Muscle of arm (tissue), 14 donors: ENCODE measurements at places on chromosomes 7 and 10.

DNA sequence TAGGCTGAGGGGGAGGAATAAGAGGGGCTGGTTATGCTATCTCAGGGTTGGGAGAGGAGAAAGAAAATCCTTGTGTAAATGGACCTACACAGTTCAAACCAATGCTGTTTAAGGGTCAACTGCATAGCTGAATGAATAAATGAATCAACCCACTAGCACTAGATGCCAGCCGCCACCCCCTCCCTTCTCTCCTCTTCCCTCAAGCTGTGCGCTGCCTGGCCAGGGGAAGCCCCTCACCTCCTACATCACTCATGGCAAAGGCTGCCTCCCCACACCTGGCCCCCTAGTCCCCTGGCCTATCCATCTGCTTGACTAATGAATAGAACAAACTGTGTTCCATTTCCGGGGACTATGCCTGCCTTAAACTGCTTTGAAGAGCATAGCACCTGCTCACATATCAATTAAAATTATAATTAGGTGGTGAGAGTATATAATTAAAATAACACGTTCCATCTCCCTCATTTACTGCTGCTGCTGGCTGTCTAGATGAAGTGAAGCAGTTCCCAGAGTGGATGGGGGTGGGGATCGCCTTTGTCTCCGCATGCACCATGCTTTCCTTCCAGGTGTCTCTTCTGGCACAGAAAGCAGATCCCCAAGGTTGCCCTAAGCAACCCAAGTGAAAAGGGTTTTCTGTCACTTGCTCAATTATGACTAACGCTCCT, 32.6 kb downstream of the GRID1 start:
- no peak for DNase-seq

DNA sequence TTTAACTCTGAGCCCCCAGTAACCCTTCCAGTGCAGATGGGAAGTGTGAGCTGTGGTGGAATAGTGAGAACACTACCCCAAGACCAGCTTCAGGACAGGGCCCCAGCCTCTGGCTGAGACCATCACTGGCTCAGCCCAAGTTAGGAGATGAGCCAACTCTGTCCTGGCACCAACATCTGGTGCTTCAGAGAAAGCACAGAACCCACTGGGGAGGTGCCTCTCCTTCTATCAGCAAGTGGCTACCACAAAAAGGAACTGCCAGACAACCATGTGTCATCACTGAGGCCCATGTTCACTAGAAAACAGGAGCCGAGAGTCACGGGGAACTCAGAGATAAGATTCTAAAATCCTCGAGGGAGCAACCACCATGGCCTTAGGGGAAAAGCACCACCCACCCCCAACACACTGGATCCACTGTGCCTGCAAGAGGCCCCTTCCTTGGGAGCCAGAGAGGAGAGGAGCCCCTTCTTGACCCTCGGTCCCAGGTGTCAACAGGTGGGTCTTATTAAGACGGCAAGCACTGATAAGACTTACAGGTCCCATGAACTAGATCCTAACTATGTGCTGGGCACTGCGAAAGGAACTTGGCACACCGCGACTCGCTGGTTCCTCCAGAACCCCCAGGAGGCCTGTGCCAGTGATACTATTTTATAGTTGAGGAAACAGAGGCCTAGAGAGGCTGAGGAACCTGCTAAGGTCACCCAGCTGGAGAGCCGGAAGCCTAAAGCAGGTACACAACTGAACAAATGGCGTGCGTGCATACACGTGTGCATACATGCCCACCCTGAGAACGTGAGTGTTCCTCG, 102.7 kb downstream of the FAM53B start:
- no peak for DNase-seq

- DNase-seq, result no peak
Observed at GRCh38 chr10:19169684-19170083, 121.1 kb downstream of the MALRD1 start.

- DNase-seq, result no peak
Observed at GRCh38 chr10:19652750-19653149, 163.5 kb upstream of the PLXDC2 start.

GRCh38 chr10:103038570-103038969, 120.5 kb downstream of the CNNM2 start:
- no peak for DNase-seq
